ENCODE measurements at places on chromosomes 13 and 19. TPM values are rescaled to one million over a fixed set of nuclear protein-coding genes. Genes with fewer than 3 reads are reported as not detected.

Gene PBX4
- total RNA-seq: 0.15 TPM

DNA sequence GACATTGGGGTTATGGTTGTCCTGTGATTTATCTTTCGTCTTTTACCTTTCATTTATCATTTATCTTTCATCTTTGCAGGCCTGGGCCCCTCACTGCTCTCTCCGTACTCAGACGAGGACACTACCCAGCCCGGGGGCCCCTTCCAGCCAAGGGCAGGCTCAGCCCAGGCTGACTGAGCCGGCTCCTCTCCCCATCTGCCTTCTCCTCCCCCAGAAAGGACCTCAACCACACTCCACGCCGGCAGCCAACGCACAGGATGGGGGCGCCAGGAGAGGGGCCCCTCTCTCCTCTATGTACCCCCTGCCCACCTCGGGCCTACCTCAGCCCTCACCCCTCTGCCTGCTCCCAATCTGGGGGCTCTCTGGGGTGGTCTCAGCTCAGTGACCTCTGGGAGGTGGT, 7.4 kb upstream of the PPP5C start:
- peaks cover 33% of the 10 kb centered on the region for H3K27me3 ChIP-seq
- H3K4me3 ChIP-seq: no peak overlapping the region
- H3K4me1 ChIP-seq: no peaks in the 10 kb centered on the region
- H3K27ac ChIP-seq: no peak overlapping the region
- no peak for DNase-seq
- H3K36me3 ChIP-seq: no peaks in the 10 kb centered on the region

Gene GRAMD1A
- 53.3 TPM for total RNA-seq

DNA sequence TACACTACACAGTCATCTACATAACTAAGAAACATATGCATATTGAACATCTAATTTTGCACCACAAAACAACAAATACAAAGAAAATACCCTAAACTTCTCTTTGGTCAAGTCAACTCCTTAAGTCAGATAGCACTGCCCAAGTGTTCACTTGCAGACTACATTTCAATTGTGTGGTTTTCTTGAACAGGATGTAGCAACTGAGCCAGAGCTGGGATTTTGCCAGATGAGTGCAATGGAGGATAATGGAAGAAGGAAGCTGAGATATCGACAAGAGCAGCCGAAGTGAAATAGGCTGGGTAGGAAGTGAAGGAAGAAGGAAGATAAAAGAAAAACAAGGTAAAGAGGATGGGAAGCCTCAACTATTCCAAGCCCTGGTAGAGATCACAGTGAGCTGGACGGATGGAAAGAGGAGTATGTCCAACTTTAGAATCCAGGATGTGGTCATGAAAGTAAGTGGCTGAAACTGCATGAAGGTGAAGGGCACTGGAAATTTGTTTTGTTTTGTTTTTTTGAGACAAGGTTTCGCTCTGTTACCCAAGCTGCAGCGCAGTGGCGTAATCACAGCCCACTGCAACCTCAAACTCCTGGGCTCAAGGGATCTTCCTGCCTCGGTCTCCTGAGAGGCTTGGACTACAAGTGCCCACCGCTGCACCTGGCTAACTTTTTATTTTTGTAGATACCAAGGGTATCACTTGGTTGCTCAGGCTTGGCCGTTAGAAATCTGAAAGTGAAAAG, 15.0 kb downstream of the NUFIP1 start:
- no peak overlapping the region for H3K27ac ChIP-seq
- no peak for DNase-seq
- no peak overlapping the region for H3K4me3 ChIP-seq

Gene NLRP12
- total RNA-seq: not detected
